ENCODE measurements at places on chromosomes 12 and 14.

DNA sequence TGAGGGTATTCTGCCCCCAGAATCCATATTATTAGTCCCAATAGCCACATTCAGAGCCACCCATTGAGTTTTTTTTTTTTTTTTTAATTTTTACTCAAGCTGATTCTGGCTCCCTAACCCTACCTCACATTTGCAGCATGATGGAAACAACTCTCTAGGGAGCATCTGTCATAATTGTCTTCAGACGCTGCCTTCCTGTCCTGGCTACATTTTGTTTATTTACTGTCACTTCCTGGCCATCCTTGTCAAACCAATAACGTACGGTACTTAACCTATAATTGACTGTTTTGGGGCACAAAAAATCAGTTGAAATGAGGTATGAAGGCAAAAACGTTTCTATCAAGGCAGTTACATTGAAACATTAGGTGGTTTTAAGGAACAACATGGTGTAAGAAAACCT is 2.1 kb downstream of the GLIPR1 start:
- DNase-seq: no peak

GRCh38 chr12:88733008-88733407 is 152.7 kb upstream of the KITLG start:
- DNase-seq: no peak

- no peak for DNase-seq
Observed at GRCh38 chr12:27335364-27336281, 3.0 kb downstream of the BMAL2 start.

- no peak for DNase-seq
Observed at GRCh38 chr14:89144066-89144465, 273.0 kb downstream of the FOXN3 start.

DNA sequence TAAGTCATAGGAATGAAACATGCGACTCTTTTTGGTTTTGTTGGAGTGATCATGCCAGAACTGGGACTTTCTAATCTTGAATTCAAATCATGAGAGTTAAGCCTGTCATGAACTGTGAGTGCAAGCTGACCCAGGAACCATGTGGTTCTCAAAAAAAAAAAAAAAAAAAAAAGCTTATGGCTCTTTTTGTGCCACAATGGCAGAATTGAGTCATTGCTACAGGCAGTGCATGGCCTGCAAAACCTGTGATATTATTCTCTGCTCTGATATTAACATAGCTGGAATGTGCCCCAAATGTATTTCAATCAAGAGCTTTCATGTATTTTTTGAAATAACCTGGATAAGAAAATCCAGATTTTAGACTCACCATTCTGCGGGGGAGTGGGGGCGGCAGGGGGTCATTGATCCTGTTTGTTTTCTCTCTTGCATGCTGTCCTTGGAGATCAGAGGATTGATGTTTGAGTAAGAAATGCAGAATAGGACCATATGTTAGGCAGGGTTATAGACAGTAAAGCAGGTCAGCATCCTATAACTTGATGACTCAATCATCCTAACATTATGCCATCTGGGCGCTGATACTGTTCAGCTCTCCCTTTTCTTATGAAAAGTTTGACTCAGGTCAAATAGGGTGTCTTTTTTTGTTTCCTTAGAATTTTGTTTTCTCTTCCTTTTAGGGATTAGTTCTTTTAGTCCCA is 797.4 kb downstream of the DIO2 start:
- DNase-seq: no peak
